Activated naive CD4-positive, alpha-beta T cell (primary cell): ENCODE measurements at places on chromosomes 13 and 19.

GRCh38 chr19:10520652-10521318, 3.5 kb upstream of the S1PR5 start:
- DNase-seq = no peak

DNA sequence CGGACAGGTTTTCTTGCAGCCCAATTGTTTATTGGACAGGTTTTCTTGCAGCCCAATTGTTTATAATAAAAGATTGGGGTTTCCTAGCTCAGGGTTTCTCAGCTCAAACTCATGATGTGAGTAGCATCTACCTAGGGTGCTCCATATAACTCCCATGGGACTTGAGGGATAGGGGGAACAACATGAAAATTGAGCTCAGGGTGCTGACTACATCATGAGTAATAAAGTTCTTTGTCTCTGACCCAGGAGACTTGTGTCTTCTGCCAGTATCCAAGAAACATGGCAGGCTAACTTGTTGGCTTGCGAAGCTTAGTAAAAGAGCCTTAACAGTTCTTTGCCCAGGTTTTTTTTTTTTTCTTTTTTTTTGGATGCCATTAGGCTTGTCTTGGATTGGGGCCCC, 59.2 kb upstream of the MYCBP2 start:
- no peak for DNase-seq

GRCh38 chr13:84466461-84466860, 584.2 kb upstream of the SLITRK1 start:
- DNase-seq = no peak

DNA sequence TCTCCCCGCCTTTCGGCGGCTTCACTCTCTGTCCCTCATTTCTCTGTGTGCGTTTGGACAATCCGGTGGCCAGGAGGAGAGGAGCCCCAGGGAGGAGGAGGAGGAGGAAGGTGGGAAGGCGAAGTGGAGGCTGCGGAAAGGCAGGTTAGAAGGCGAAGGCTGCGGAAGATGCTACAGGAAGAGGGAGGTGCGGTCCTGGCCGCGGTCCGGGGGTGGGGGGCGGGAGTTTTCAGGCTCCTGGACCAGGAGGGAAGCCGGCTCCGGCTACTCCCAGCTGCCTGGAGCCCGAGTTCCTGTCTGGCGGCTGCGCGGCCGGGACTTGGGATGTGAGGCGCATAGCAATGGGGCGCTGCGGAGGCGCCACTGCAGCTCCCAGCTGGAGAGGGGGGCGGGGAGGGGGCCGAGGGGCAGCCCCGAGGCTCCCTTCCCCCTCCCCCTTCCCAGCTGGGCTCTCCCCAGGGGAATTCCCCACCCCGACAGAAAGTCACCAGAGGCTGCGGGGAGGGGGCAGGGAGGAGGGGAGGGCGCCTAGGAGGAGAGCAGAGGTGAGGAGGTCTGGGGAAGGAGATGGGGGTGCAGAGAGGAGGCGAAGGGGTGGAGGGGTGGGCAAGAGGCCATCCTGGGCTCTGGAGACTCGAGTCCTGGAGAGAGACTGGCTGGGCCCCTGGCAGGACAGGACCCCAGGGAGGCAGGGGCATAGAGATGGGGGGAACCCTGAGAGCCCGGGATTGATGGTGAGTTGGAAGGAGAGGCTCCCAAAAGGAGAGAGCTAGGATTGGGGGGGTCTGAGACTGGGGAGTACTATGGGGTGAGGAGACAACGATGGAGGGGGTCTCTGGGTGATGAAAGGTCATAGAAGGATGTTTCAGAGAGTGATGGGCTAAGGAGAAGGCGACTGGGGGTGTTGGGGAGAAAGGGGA, 2.0 kb downstream of the LRRC4B start:
- DNase-seq = no peak

- no peak for DNase-seq
These were observed 6.8 kb upstream of the DGKH start for GRCh38 chr13:42041684-42042035.
